GM13977 (cell line): ENCODE measurements at places on chromosomes 4 and X.

DNA sequence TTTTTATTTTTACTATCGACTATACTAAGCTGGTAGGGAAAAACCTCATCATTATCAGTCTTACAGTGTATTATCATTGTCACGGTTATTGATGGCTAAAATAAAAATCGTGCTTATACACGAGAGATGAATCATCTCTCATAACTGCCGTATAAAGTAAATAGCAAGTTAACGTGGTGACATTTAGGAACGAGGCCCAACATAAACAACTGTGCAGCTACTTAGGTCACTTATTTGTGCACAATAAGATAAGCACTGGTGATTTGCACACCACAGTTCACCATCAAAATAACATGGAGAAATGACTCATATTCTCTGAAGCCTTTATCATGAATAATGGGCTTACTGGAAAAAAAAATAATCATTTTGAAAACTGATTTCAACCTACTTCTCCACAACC is 482.0 kb upstream of the TENM3 start:
- DNase-seq = no peak

DNA sequence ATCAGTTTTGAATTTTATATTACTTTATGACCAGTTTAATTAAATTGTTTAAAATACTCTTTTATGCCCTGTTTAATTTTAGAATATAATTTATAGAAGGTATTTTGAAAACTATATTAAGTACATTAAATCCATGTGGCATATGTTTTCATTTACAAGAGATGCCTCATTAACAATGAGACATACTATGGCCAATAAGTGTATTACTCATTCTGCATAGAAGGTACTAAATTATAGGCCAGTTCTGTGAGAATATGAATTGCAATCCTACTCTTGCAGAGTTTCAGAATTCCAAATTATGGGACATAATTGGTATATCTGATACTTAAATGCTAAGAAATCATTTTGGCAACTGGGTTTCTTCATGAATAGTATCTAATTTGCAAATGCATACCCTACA is 951.1 kb downstream of the FAT4 start:
- DNase-seq = no peak

- no peak for DNase-seq
Measured at GRCh38 chr4:120064887-120065286, 1.8 kb downstream of the MAD2L1 start.

- no peak for DNase-seq
Measured at GRCh38 chr4:94961420-94961819, 203.7 kb downstream of the BMPR1B start.

GRCh38 chr4:151099976-151100417 is 569 bp downstream of the RPS3A start:
- DNase-seq = no peak

DNA sequence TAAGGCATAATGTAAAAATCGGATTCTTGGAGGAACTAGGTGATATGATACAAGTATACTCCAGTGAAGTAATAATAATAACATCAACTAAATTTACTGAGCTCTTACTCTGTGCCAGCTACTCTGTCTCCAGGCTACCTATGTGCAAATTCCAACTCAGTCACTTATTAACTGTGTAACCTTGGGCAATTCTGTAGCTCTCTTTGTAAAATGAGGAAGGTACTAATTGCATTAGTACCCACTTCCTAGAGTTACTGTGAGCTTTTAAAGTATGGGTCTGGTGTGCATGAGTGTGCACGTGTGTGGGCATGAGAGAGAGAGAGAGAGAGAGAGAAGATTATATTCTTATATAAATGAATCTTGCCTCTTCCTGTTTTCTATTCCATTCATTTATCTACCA is 169.9 kb downstream of the KCNIP4 start:
- DNase-seq = no peak

GRCh38 chr4:181776264-181777054 is 466.7 kb upstream of the TENM3 start:
- DNase-seq = no peak
